ENCODE measurements at places on chromosomes 11 and 22.

DNA sequence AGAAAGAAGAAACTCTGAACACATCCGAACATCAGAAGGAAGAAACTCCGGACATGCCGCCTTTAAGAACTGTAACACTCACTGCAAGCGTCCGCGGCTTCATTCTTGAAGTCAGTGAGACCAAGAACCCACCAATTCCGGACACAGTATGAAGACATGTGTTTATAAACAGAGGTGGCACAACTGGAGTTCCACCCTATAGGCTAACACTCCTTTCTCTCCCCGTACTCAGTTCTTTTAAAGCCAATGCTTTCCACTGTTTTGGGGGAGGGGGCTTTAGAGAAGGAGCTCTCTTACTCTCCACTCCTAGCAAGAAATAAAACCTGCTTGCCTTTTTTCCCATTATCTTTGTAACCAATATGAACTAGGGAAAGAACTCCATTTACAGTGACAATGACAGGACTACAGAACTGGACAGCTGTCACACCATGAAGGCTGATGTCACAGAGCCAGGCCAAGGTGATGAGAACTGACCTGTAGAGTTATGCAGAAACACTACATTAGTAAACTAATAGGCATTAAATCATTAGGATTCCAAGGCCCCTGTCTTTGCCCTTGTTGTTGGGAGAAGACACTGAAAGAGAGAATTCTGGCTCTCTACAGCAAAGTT lies 733 bp downstream of the TRIM5 start:
- DNase-seq = no peak

DNA sequence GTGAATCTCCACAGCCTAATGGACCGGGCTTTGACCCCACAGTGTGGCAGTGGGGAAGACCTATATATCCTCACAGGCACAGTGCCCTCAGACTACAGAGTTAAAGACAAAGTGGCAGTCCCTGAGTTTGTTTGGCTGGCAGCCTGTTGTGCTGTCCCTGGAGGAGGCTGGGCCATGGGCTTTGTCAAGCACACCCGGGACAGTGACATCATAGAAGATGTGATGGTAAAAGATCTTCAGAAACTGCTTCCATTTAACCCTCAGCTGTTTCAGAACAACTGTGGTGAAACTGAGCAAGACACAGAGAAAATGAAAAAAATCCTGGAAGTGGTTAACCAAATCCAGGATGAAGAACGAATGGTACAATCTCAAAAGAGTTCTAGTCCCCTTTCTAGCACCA lies 39.0 kb downstream of the ENDOD1 start:
- no peak for DNase-seq

- DNase-seq = no peak
Observed at GRCh38 chr11:44208976-44209603, 100.8 kb downstream of the ALX4 start.

DNA sequence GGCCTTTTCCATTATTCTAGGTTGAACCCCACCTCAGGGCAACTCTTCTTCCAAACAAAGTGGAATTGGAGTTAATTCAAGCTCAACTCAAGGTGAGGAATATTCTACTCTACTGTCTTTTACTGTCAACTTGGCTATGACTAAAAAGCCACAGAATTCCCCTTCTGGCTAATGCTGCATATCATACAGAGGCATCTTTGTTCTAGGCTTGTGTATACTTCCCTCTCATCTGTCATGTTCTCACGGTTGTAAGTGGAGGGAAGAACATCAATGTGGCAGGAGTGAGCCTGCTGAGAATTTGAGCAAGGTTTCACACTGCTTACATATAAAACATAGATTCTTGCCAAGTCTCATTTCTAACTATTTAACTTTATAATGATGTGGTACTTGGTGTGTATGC lies 921.4 kb upstream of the CNTN5 start:
- no peak for DNase-seq

- DNase-seq = no peak
Observed at GRCh38 chr11:119342023-119342300, 1.3 kb upstream of the C1QTNF5 start.

Measured in NCI-H2081 (cell line).